SHP77 (cell line): ENCODE measurements at places on chromosomes 3 and 15.
A peak's percentile ranks its signal among the peaks of the same experiment; 100 is the strongest.

DNA sequence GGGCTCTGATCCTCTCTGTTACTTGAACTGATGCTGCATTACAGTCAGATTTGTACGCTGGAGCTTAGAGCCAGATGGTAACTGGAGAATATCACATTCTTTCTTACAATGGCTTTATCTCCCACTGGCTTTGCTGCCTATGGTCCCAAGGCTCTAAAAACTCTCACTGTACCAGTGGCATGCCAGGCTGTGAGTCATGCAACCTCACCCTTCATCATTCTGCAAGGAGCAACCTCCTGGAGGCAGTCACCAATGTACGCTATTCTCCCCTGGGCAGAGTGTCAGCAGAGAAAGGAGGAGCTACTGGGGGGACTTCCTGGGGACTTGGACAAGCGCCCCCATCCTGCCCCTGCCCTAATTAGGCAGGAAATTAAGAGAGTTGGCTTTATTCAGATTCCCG, 97.9 kb upstream of the EIF1B start:
- DNase-seq, result no peak

DNA sequence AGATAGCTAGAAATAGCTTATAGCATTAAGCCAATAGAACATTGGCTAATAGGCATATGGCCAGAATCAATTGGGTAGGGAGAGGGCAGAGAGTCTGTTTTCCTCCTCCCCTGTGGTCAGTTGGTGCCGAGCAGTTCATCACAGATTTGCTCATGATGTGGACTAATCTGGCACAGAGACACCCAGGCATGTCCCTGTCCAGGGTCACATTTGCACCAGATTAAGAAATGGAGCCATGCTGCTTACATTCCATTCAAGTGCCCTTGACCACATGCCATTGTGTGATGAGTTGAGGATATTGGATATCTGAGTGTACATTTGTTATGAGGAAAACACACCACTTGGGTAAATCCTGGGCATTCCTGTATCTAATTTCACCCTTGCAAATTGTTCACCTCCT, 53.4 kb downstream of the USP13 start:
- DNase-seq, result no peak

GRCh38 chr3:182626484-182627467, 166.5 kb upstream of the ATP11B start:
- no peak for DNase-seq

DNA sequence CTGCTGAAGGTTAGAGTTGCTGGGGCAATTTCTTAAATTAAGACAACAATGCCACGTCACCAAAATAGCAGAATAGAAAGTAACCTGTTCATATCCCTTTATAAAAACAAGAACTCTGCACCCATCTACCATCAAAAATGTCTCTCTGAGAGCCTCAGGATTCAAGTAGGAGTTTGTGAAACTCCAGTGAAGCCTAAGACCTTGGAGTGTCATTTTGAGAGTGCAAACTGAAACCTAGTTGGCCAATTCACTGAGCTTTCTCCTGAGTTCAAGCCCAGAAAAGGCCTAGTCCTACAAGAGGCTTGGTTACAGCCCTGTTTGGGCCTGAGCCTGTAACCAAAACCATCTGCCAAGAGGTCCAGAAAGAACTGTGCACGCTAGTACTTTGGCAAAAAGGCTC, 335.1 kb downstream of the EFHB start:
- DNase-seq, result no peak

GRCh38 chr15:70447928-70448698, 315.2 kb downstream of the UACA start:
- DNase-seq, result no peak

DNA sequence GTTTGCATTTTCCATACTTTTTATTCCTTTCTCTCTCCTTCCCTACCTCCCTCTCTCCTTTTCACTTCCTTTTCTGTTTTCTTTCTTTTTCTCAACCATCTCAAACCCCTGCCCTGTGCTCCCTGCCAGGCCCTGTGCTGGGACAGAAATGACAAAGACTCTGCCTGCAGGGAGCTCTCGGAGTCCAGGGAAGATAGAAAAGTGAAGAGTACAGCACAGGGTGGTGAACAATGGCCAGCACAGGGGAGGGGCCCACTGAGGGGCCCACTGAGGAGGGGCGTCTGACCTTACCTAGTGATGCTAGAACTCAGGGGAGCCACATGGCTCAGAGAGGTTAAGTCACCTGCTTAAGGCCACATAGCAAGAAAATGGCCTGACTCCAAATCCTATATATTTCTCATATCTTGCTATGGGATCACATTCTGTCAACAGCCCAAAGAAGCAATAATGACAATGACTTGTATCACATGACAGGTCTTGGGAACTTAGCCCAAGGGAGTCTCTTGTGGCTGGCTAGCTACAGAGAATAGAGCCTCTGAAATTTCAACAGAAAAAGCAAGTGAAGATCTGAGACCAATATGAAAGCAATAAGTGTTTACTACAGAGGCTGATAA, 44.3 kb upstream of the ATP2B2 start:
- DNase-seq, result no peak

GRCh38 chr3:37967260-37967881, 23.2 kb upstream of the VILL start:
- DNase-seq, result no peak

DNA sequence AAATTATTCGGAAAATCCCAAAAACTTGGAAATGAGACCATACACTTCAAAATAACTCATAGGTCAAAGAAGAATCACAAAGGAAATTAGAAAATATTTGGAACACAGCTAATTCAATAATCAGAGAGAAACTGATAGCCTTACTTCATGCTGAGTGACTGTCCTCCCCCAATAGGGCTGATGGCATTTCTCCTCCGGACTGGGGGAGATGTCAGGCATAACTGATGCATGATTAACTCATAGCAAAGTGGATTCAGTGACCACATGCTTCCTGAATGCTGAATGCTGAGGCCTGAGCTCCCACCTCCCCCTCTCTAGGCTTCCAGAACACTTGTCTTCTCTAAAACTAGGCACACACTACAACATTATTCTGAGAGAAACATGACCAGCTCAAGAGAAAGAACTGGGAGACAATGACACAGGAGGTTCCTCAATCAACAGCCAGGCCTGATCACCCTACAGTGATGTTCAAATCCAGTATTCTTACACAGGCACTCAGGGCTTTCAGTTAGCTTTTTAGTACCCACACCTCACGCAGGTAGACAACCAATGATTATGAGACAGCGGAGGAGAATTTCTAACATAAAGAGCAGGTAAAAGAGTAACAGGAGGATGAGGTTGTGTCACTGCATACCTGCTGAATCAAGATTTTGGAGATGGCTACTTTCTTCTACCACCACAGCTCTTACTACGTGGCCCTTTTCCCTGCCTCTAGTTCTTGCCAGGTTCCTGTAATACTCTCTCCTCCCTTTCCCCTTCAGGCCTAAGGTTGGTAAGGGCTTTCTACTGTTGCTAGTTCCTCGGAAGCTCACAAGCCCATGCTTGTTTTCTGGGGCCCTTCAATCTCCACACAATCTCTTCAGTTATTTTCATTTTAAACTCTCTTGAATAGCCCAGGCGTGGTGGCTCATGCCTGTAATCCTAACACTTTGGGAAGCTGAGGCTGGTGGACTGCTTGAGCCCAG, 96.1 kb downstream of the FMN1 start:
- DNase-seq, result no peak

- DNase-seq, result peak; percentile 48
Observed at GRCh38 chr15:56835718-56836171, 82.7 kb upstream of the TCF12 start.

GRCh38 chr3:185825639-185826481, 1.0 kb upstream of the IGF2BP2 start:
- no peak for DNase-seq

DNA sequence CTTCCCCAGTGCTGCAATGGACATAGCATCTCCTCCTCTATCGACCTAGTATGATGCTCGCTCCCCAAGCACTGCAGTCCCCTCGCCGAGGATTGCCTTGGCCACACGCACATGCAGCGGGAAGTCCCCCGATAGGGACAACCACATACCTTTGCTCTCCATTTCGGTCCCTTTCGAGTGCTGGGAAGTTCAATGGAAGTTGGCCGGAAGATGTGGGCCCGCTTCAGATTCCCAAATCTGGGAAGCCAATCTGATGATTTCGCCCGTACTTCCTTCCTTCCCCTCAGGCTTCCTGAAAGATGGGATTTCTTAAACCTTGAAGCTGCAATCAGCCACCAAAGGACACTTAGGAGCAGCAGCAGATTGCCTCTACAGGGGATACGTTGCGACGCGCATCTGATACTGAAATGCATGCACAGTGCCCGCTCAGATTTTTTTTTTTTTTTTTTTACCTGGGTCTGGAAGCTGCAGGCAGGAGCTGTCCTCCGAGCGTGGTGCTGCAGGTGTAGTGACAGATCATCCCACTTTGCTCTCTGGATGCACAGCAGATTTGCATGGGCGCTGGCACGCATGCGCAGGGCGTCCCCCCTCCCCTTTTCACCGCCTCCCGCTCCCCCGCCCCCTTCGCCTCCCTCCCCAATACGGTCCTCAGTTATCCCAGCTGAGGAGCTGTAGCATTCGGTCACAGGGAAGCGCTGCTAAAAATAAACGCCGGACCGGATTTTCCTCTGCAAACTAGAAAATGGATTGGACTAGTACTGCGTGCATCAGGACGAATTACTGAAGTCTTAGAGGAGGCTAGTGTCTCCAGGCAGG, at the start of gene FGF12:
Gene FGF12 (minus strand): TSS at position 510 of the 816 bp plus-strand sequence.
- peak; percentile 49 for DNase-seq

GRCh38 chr3:15708882-15709677, 88.7 kb downstream of the ANKRD28 start:
- no peak for DNase-seq

DNA sequence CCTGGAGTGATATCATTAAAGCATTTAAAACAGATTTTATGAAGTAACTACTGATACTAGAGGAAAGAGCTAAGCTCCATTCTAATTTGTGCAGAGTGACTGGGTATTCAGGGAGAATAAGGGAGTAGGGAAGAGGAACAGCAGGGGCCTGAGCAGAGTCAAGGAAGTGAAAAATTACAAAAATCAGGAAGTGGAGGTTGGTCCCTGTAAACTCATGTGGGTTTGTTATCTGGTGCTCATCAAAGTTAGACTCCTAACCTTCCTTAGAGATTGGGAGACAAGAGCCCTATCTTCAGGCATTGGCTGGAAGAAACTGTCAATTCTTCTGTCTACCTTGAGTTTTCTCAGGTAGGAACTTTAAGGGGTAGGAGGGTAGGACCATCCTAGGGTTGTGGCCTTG, 82.5 kb downstream of the NEK11 start:
- no peak for DNase-seq

- no peak for DNase-seq
Observed at GRCh38 chr15:26001201-26001600, 138.1 kb upstream of the ATP10A start.

DNA sequence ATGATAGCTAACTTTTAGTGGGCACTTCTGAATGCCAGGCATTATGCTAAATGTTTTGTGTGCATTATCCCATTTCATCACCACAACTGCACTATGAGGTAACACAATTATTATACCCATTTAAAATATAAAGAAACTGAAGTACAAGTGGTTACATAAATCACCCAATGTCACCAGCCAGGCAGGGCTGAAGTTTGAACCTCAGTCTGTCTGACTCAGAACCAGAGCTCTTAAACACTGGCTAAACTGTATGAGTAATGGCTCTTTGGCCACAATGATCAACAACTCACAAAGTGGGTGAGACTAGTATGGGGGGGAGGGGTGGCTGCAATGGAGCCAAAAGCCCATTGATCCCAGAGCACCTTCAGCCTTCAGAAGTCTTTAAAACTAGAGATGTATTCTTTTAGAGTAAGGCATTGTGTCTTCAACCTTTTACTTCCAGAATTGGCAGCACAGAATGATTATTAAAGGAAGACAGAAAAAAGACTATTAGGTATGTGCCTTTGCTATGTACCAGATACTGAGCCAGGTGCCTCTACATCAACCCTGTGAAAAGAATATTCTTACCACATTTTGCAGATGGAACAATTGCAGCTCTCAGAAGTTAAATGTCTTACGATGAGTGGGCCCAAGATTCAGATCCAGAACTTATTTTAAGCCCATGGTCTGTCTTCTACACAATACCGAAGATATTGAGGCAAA, 166.9 kb downstream of the UACA start:
- no peak for DNase-seq

GRCh38 chr15:64558460-64559179, 98.2 kb downstream of the ZNF609 start:
- no peak for DNase-seq

GRCh38 chr3:136792556-136793330, 26.2 kb upstream of the SLC35G2 start:
- no peak for DNase-seq

DNA sequence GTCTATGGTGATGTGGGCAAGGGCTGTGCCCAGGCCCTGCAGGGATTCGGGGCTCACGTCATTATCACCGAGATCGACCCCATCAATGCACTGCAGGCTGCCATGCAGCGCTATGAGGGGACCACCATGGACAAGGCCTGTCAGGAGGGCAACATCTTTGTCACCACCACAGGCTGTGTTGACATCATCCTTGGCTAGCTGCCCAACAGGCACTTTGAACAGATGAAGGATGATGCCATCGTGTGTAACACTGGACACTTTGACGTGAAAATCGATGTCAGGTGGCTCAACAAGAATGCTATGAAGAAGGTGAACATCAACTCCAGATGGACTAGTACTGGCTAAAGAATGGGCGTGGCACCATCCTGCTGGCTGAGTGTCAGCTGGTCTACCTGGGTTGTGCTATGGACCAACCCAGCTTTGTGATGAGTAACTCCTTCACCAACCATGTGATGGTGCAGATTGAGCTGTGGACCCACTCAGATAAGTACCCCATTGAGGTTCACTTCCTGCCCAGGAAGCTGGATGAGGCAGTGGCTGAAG, 6.1 kb upstream of the USP8 start:
- peak; percentile 12 for DNase-seq

DNA sequence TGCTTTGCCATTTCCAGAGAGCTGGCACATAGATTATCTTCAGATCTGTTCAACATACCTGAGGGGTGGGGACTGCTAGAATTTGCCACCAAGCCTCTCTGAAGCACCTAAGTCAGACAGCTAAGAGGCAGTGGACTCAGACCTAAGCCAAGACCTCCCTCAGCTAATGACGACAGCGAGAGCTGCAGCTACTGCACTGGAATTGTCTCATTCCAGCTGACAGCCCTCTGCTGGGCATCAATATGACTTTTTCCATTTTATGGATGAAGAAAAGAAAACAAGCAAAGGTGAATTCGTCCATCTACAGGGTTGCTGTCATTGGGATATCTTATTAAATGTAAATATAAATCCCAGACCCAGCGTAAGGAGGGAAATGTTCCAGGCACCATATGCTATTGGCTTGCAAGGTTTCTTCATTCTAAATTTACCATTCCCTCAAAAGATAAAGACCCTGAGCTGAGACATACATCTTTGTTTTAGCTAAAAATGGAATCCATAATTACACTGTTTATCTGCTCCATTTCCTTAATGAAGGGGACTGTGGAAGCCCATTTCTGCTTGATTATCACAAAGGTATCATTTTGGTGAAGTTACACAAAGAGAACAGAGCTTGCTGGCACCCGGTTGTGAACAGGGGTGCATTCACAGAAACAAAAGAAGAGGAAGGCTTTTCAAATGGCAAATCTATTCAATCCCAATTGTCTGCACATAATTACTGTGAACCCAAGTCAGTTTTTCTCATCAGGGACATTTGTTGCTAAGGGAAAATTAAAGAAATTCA, 85.5 kb upstream of the LRTM1 start:
- no peak for DNase-seq

GRCh38 chr3:111594781-111595180, 365 bp downstream of the ZBED2 start:
- DNase-seq, result no peak
